ENCODE measurements at places on chromosomes 16 and 17.

GRCh38 chr17:77217123-77217522 lies 76.4 kb downstream of the SEC14L1 start:
- no peak for DNase-seq

DNA sequence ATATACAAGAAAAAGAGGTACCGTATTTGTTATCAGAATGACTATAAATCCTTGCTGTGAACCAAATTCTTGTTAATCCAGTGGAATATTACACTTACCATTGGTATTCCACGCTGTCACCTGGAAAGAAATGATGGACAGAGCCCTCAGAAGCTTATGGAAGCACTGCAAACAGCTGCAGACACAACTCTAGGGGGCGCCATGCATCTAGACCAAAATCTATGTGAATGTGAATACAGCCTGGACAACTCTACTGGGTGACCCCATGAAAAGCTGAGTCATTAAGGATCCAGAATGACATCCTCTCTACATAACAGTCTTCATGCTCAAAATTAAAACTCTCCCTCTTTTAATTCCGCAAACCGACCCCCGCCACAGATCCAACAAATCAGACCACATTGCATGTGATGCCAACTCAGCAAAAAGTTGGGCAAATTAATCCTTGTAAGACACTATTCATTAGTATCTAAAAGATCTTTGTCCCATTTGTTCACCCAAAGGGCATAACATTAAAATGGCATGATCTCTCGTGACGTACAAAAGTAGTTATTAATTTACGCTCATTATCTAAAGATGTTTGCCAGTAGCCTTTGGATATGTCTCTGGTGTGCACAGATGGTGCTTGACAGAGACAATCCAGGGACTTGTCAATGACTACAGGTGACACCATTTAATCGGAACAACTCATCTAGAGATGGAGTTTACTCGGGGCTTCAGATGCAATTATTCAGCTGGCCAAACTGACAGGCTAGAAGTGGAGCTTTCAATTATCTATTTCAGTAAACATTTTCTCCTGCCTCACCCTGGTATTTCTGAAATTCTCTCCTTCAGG lies 552.7 kb upstream of the PSMD7 start:
- DNase-seq = no peak

DNA sequence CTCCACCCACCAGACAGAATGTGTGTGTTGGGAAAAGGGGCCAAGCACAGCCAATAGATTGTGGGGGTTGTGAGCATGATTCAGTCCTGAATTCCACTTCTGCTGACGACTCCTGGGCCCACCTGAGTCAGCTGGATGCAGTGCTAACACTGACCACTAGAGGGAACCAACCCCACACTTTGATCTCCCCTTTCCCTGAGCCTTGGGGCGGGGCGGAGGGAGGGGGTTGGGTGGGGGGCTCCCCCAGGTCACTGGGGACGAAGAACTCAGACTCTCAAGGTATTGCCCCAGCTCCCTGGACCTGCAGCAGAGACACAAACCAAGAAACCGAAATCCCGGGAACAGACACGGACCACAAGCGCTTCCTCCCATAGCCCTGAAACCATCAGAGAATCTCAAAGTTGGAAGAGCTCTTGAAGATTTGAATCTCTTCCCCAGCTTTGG lies 621 bp upstream of the CSHL1 start:
- DNase-seq = peak; percentile 45

GRCh38 chr17:64682261-64683181 lies 20.4 kb upstream of the SMURF2 start:
- DNase-seq = no peak

DNA sequence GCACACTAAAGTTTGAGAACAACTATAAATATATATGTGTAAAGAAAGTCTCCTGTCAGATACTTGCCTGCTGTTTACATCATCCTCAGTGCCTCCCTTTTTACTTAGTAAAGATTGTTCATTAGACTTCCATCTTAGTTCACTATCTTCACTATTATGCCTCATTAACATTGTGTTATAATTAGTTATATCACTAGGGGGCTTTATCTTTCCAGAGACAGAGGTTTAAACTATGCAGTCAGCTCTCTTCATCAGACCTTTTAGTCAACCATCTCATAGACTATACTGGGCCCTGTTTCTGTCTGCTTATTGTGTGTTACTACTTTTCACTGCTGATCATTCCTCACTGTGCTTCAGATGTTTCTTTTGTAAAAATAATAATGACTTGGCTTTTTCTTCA lies 630.8 kb upstream of the KIF2B start:
- no peak for DNase-seq

DNA sequence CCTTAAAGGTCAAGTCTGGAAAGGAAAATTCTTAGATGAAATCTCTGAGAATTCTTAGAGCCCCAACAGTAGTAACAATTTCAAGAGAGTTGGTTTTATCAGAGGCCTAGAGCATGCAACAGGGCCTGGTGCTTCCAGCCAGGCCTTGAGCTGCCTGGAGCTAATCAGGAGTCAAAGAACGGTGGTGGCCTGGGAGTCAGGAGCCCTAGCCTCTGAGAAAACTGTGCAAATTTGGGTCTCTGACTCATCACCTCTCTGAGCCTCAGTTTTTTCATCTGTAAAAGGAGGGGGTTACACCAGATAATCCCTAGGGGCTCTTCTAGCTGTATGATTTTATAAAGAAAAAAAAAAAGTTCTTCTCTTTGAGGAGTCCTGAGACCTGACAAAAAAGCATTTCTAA lies 227.3 kb upstream of the RPL38 start:
- no peak for DNase-seq

- peak; percentile 45 for DNase-seq
Measured at GRCh38 chr17:62966426-62967204, 580 bp downstream of the TANC2 start.

DNA sequence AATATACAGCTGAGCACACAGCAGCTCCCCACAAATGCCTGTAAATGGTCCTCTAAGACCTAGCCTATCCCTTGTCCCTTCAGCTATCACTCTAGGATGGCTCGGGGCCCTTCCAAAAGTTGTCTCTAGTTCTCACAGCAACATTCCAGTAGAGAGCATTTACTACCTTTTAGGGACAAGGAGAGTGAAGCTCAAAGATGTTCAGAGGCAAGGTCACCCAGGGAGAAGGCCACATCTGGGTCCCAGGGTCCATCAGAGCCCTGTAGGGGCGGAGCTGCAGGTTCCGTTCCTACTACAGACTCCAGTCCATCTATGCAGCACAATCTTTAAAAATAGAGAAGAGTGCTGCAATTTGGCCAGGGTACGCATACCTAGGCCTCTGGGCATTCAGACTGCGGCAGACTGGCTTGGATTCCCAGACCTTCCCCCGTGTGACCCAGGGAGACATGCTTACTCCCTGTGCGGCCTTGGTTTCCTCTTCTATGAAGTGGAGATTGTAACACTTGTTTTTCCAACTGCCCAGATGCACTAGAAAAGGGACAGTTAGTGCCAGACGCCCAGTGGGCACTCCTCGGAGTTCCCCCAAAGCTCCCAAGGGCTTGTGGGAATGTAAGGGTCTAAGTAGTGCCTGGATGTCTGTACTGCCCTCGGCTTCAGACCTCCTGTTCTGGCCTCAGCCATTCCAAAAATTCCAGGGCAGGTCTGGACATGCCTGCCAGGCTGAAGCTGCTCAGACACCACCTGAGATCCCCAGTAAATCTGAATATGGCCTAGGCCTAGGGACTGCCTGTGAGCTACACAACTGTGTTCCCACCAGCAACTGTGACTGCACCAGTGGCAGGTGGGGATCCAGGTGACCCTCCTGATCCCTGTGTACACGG lies 2.5 kb downstream of the SLC12A4 start:
- no peak for DNase-seq

DNA sequence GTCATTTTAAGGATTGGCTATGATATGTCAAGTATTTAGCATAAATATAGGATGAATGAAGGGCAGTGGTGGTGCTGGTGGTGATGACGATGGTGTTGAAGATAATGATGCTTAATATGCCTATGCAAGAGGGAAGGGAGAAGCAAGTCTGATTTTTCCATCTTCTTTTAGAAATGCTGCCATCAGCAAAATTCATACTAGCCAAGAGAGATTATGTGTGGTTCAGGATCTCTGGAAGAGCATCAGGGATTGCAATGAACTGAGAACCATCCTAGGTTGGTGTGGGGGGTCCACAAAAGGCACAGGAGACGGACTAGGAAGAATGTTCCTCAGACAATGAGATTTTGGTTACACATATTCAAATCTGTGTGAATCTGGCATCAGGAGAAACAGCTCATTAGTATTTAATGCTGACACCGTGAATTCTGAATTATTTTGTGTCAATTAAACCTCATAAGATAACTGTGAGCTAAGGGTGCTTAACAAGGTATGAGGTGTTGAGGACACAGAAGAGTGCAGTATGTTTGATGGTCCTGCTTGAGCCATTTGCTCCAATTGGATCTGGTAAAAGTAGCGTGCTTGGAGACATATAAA lies 1120.8 kb upstream of the GOT2 start:
- no peak for DNase-seq

DNA sequence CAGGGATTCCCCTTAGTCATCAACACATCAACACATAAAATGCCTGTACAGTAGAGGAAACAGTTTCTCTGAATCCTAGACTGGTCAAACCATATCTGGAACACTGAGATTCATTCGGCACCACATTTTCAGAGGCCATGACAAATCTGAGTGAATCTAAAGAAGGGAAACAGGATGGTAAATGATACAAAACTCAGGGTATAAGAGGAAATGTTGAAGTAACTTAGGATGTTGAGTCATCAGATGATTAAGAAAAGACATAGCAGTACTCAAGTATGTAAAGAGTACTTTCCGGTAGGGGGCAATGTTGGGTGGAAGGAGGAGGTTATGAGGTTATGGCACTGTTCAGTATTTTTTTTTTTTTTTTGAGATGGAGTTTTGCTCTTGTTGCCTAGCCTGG lies 358.5 kb upstream of the PMFBP1 start:
- no peak for DNase-seq

DNA sequence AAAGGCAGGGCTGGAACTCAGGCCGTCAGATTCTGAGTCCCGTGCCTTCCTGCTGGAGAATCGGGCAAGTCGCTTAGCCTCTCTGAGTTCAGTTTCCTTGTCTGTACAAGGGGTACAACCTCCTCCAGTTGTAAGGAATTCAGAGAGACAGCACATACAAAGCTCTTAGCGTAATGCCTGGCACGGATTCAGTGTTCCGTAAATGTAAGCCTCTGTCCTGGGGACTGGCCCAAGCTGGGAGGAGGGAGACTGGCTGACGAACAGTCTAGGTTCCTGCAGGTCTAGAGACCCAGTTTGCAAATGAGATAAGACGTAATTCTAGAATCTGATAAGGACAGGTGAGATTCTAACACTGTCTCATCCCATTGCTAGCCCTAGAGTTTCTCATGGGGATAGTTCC lies 9.9 kb downstream of the METTL22 start:
- no peak for DNase-seq

- DNase-seq = no peak
Measured at GRCh38 chr17:77959926-77960521, 1.5 kb downstream of the TNRC6C start.

- DNase-seq = no peak
Measured at GRCh38 chr17:16158714-16159113, 56.6 kb downstream of the NCOR1 start.

DNA sequence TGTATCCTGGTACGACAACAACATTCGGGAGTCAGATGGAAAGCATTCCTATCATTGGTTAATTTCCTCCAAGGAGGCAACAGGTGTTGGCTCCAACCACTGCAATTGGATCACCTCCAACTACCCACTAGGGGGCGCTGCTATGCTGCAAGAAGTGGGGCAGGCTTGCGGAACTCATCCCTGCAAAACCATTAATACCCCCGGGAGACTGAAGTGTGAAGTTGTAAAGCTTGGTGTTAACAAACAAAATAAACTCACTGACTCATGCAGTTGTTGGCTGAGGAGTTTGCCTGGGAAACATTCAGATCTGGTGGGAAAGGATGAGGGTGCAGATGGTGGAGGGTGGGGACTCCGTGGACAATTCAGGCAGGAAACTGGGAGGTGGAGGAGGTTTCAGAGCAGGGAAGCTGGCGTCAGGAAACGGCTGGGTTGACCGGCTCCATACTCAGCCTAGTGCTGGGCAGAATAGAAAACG lies 84.9 kb downstream of the HS3ST2 start:
- DNase-seq = peak; percentile 88

- DNase-seq = no peak
Measured at GRCh38 chr17:72566671-72567484, 446.1 kb downstream of the SOX9 start.

Data from heart right ventricle (tissue), 16 donors.